ENCODE measurements at places on chromosomes 1 and 21.

- no peak for DNase-seq
Measured at GRCh38 chr1:112981426-112981825, 25.4 kb upstream of the SLC16A1 start.

DNA sequence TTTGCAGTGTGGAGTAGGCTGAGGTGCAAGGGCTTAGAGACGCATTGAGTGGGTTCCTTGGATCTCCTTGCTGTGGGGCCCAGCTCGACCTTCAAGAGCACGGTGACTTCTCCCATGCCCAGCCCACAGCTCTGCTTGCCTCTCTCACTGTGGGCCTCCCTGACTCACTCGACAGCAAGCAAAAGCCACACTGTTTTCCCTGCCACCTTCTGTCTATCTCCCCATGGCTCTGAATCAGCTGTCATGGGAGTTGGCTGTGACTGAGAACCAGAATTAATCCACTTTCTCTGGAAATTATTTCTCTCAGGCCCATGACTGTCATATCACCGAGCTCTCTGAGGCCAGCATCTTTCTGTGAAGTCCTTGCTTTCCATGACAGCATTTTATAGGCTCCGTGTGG, 140.7 kb downstream of the NOS1AP start:
- DNase-seq, result no peak

GRCh38 chr1:212825798-212826452, 21.5 kb downstream of the SPATA45 start:
- DNase-seq, result no peak

DNA sequence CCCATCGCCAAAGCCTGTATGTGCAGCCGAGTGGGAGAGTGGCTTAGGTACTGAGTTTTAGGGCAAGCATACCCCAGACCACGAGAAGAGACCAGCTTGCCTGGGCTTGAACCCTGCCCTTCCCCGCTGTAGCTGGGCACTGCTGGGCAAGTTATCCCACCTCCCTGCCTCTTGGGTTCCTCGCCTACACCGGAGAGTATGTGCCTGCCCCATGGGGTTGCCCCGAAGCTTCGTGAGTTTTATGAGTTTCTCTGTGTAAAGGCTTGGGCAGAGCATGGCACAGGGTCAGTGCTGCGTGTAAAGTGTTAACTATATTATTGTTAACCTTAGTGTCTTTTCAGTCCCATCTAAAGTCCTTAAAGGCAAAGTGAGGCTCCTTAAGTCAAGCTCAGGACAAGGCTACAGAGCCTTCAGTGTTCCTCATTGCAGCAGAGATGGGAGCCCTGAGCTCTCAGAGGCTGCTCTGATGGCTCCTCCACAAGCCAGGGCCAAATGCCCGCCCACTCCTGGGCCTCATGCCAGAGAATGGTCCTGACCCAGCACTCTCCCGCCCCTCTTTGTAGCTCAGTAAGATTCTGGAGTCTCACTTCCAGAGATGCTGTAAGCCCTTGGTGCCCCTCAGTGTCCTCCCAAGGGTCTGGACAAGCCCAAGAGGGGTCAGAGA, 37.0 kb upstream of the KCNA10 start:
- no peak for DNase-seq

DNA sequence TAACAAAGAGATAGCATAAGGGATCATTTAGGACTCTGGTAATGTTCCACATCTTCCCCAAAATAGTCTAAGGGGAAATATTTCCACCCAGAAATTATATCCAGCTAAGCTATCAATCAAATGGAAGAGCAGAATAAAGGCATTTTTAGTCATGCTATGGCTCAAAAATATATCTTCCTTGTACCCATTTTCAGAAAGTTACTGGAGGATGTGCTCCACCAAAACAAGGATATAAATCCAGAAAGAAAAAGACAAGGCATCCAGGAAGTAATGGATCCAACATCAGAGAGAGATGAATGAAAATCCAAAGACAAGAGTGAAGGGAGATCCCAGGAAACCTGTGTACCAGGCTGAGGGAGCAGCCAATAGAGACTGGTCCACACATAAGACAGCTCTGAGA, 2.7 kb upstream of the KRTAP10-8 start:
- DNase-seq, result no peak

GRCh38 chr1:39394598-39394997, 96.8 kb upstream of the BMP8A start:
- DNase-seq, result no peak
